Chondrocyte (in vitro differentiated cells): ENCODE measurements at places on chromosomes 5 and 9. TPM values are rescaled to one million over a fixed set of nuclear protein-coding genes. Genes with fewer than 3 reads are reported as not detected.

DNA sequence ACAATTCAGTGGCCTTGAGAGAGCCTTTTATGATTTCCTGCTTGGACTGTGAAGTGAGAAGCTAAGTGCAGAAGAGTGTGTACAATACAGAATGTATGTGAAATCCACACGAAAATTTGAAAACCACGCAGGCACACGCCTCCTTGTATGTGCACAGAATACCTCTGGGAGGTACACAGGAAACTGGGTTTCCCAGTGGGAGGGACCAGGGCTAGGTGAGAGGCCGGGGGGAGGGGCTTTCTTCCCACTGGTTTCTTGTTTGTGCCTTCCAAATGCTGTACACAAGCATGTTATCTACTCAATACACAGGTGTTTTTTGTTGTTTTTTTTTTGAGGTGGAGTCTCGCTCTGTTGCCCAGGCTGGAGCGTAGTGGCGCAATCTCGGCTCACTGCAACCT lies 16.1 kb downstream of the C9orf50 start:
- DNase-seq = no peak

DNA sequence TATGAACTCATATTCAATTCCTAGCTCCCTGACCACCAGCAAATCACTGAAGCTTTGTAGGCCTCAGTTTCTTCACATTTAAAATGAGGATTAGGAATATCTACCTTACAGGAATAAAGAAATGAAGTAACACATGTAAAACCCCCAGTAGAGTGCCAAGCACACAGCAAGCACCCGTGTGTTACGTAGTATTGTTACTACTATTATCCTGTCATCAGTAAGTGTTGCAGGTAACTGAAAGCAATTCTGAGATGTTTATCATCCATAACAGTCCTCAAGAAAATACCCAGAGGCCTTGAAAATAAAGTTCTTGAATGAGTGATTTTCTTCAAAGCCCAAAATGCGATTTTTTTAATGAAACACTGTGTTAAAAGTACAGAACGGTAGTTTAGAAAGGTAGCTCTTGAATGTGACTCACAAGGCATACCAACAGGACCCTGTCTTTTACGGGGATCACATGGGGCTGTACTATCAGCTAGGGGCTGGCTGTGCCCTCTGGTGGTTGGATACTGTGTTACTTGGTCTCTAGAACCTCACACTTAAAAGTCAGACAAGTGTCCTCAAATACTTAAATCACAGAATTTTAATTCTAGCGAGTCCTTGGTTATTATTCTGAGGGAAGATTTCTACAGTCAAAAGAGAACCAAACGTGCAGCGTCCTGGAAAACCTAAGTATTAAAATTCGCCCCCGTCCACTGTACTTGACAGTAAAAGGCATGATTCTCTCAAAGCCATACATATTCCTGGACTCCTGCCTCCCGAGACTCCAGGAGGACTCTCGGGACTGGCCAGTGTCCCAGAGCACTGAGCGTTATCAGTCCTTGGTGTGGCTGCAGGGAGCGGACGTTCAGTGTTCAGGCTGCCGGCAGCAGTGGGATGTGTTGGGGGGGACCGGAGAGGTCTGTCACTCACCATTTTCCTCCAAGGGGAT lies 725 bp downstream of the NDUFB6 start:
- no peak for DNase-seq

GRCh38 chr5:175867587-175868347 lies 3.6 kb upstream of the CPLX2 start:
- no peak for DNase-seq

DNA sequence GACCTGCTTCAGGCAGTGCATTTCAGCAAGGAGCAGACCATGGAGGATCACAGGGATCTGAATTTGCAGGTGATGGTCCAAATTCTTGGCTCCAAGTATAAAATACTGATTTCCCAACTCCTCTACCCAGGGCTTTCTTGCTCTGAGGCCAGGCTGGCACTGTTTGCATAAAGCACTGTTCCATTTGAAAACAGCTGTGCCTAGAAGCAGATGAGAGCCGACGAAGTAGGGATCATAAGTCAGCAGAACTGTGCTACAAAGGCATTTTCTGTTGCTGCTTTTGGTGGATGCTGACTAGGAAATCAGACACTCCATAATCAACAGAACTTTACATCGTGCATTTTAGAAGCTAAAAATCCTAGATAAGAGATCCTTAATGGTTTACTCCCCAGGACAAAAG lies 126.4 kb downstream of the MAT2B start:
- no peak for DNase-seq

DNA sequence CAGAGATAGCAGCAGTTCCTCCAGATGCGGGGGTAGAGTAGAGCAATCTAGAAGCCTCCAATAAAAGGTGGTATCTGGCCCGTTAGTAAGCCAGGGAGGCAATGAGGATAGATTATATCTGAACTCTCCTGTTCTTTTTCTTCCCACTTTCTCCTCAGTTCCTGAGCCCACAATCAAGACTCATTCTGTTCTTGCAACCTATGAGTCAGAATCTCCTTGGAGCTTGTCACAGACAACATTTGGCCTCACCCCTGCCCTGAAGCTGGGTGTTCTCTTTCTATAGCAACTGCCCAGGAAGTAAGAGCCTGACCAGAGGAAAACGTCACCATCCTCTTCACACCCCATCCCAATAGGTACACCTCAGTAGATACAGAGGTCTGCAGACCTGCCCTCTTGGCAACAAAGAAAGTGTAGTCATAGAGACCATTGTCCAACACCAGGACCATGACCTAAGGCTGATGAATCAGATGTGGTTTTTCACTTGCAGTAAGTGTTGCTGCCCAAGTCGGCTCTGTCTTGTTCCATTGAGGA lies 76.3 kb upstream of the PCA3 start:
- no peak for DNase-seq

GRCh38 chr9:105064248-105065097 lies 136.5 kb upstream of the ABCA1 start:
- peak; percentile 96 for DNase-seq

Gene AIF1L
- total RNA-seq = 4.1 to 33.1 TPM (median 30.1 TPM) in 3 replicates

Gene BHMT2
- not detected in 3 replicates for total RNA-seq
